Thymus (tissue), 14 donors: ENCODE measurements at places on chromosomes 3 and 15. TPM values are rescaled to one million over a fixed set of nuclear protein-coding genes. Genes with fewer than 3 reads are reported as not detected.

DNA sequence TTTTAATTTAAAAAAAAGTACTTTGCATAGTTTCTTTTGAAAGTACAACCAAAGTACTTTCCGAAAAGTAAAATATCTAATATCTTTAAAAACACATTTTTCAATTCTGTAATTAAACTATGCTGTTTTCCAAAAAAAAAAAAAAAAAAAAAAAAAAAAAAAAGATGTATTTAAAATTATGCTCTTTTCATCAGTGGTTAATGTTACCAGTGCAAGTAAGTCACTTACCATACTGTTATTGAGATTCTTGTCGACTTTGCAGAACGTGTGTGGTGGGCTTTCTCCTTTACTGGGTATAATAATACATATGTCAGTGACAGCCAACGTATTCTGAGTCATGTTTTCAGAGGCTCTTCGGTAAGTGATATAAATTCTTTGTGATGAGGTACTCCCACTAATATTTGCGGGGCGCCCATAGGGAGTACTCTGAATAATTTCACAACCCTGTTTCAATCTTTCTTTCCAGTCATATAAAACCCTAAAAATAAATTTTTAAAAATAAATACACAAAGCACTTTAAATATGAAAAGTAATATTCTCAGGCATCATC lies 39.9 kb downstream of the DENND4A start:
- H3K4me3 ChIP-seq: no peak overlapping the region
- no peaks in the 10 kb centered on the region for H3K4me1 ChIP-seq
- H3K27me3 ChIP-seq: no peaks in the 10 kb centered on the region
- no peak for DNase-seq
- H3K36me3 ChIP-seq: peaks cover 3% of the 10 kb centered on the region

ROBO2 gene
- 9.3 TPM for total RNA-seq

- no peak overlapping the region for H3K27ac ChIP-seq
Measured at GRCh38 chr15:81331600-81331999, 7.7 kb upstream of the STARD5 start.

SLC9C1 gene
- total RNA-seq: 0.94 TPM
